Fibroblast of villous mesenchyme (primary cell): ENCODE measurements at places on chromosomes 2 and 18.

DNA sequence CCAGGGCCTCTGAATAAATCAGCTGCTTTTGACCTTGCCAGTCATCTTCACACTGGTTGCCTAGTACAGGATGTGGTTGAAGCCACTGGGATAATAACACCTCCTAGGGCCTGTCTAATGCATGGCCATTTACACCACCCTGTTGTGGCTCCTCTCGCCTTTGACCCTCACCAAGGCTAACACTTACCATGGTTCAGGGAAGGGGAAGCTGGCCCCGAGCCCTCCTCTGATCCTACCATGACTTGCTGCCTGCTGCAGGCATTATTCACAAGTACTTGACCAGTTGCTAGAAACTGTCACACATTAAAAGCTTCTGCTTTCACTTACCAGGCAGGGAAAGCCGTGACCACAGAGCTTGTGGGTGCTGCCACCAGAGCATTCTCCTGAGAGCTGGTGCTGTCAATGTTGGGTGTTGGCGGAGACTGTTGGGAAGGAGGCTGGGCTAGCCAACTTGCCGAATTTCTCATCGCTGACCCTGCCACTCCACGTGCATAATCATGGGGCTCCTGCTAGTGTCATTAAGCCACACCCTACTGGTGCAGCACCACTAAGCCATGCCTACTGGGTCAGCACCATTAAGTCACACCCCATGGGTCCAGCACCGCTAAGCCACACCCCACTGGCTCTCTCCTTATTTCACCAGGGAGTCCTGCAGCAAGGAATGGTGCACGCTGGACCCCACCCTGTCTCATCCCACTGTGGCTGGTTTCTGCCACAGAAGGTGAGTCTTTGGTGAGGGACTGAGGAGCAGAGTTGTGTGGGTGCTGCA, 47.0 kb upstream of the TTC39C start:
- no peak for DNase-seq

- peak; percentile 46 for DNase-seq
Observed at GRCh38 chr18:31454066-31454708, 6.6 kb downstream of the DSG3 start.

- DNase-seq: peak; percentile 72
Observed at GRCh38 chr18:24027156-24027827, 12.7 kb downstream of the TTC39C start.

GRCh38 chr2:157468931-157469708, 25.2 kb upstream of the CYTIP start:
- DNase-seq: no peak

DNA sequence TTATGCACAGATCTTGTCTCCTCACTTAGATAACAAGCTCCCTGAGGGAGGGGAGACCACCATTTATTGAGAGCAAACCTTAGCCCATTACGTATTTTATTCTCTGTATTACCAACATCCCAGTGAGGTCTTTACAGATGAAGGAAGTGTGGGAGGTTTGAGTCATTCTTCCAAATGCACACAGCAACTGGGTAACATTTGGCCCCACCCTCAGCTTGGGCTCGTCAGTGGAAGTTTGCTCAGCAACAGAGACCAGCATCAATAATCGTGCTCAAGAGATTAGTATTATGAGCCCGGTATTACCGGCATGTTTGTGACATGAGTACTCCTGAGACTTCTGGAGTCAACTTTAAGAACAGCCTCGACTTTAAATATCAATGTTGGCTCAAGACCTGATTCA, 168.6 kb downstream of the ETAA1 start:
- peak; percentile 86 for DNase-seq

- DNase-seq: no peak
Observed at GRCh38 chr18:5513947-5514346, 29.9 kb downstream of the EPB41L3 start.

DNA sequence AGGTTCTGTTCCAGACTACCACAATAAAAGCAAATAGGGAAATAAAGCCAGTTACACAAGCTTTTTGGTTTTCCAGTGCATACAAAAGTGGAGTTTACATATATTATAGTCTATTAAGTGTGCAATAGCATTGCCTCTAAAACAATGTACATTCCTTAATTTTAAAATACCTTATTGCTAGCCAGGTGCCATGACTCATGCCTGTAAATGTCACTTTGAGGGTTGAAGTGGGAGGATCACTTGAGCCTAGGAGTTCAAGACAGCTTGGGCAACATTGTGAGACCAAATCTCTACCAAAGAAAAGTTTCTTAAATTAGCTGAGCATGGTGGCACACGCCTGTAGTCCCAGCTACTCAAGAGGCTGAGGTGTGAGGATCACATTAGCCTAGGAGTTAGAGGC, 52.9 kb upstream of the IMP4 start:
- DNase-seq: no peak

DNA sequence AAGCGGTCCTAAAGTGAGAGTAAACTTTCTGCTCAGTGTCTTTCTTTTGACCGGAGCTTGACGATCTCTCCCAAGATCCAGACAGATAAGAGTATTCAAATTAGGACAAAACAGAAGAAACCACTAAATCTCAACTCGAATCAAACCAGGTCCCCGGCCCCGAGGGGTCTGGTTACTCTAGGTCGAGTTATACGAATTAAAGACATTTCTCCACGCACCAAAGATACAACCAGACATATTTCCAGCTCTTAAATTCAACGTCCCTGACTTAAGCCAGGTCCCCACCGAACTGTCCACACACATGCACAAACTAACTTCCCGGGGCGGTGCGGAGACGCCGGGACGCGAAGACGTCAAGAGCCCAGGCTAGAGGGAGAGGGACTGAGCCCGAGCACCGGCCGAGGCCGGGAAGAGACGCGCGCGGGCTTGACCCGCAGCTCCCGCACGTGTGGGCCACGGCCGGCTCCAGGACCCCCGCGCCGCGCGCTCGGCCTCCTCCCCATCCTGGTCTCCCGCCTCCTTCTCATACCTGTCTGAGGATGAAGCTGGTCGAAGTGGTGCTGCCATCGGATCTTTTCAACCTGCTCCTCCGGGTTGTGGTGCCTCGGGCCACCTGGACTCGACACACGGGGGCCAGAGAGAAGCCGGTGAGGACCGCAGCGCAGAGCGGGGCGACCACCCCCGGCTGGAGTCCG, 896 bp downstream of the CACNB4 start:
- DNase-seq: peak; percentile 23
